ENCODE measurements at places on chromosomes 4 and X.

DNA sequence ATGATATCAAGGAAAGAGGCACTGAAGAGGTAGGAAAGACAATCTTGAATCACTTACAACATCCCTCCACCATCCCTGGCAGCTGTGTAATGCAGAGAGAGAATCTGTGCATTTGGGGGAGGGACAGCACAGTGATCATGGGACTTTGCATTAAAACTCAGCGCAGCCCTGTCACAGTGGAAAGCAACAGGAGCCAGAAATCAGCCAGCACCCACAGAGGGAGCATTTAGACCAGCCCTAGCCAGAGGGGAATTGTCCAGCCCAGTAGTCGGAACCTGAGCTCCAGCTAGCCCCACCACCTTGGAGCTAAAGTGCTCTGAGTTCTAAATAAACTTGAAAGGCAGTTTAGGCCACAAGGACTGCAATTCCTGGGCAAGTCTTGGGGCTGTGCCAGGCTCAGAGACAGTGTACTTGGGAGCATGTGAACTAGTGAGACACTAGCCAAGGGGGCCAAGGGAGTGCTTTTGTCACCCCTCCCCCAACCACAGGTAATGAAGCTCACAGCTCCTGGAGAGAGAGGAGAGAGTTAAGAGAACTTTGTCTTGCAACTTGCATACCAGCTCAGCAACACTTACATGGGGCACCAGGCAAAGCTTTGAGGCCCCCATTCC is 83.9 kb upstream of the FAM241A start:
- DNase-seq, result no peak

GRCh38 chr4:55138367-55138766 is 13.0 kb upstream of the KDR start:
- DNase-seq, result no peak

DNA sequence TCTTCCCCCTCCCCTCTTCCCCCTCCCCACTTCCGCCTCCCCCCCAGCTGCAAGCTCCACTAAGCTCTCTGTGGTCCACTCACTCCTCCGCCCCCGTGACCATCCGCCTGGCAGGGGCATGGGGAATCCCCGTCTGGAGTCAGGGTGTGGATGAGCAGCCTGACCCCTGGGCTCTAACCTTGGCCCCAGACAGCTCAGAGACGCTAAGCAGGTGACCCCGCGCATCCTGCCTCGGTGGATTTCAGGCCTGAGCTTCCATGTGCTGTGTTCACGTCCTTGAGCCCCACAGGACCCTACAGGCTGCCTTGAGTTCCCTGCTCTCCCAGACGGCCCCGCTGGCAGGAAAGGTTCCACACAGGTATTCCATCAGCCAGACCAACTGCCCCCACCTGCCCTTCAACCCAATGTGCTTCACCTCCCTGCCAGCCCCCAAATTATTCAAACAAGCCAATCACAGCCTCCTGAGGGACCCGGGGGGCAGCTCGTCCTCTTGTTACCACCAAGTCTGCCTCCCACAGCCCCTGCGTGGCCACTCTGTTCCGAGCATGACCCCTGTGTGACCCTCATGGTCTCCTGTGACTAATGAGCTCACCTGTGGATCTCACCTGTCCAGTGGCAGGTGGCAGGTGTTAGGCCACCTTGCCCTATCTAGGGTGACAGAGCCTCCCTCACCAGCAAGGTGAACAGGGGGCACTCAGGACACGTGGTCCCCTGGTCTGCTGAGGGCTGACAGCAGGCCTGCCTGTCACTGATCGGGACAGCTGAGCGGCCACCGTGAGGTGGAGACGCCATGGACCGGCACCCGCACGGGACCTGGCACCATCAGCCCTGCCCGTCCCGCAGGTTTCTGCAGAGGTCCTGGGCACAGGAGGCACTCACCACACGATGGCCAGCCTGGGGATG is 73.2 kb upstream of the MXD4 start:
- no peak for DNase-seq

DNA sequence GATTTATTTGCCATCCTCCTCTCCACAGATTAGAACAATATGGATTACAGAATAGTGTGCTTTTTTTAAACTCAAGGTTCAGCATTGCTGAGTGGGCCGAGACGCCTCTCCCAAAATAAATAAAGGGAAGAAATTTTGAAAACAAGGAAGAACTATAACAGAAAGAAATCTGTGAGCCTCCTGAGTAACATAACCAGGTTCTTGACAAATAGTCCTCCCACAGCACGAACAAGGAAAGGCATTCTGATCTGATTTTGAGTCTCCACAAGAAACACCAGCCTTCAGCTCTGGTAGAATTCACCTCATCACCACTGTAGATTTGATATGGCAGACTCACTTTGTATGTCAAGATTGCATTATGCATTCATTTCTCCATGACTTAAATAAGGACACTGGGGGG is 173.6 kb downstream of the HHIP start:
- DNase-seq, result no peak

- DNase-seq, result peak; percentile 99
Observed at GRCh38 chr4:53586121-53586816, 5.0 kb downstream of the LNX1 start.

DNA sequence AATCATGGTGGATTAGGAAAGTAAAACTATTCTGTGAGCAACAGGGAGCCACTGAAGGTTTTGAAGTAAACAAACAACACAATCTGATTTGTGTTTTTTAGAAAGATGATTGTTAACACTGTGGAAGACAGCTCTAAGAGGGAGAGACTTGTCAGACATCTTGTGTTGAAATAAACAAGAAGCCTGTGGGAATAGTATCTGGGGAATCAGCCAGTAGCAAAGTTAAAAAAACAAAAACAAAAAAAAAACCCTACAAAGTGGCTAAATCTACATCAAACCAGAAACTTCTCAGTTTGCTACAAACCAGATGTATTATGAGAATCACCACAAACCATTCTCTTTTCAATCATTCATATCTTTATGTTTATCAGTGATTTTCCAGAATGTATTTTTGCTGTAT is 125.7 kb upstream of the GPC4 start:
- no peak for DNase-seq

- DNase-seq, result no peak
Observed at GRCh38 chr4:40769266-40769665, 19.5 kb downstream of the NSUN7 start.

- DNase-seq, result peak; percentile 36
Observed at GRCh38 chr4:150001815-150002214, 76.4 kb upstream of the DCLK2 start.
